HCT116 (cell line): ENCODE measurements at places on chromosomes 1 and 21. TPM values are rescaled to one million over a fixed set of nuclear protein-coding genes. Genes with fewer than 3 reads are reported as not detected.

Gene TENT5C
- total RNA-seq = 1.4 TPM

Gene TRIM58
- not detected for total RNA-seq

Gene RGS4
- total RNA-seq = not detected

Gene SASS6
- total RNA-seq = 13.7 TPM

Gene MTF1
- total RNA-seq = 21.2 TPM

Gene FLG2
- total RNA-seq = not detected

Gene C1orf141
- not detected for total RNA-seq

Gene SIK1
- total RNA-seq = 14.7 TPM

DNA sequence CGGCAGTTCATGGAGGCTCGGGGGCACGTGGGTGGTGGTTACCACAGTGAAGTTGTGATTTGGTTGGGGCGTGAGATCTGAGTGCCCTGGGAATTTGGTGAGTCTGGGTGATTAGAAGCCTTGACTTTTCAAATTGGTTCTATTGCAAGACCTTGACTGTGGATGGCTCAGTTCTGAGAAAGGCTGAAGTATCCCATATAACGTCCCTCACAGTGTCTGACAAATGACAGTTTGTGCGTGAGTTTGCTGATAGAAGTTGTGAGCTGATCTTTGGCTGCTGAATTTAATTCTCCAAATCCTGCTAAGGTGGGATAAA lies 549 bp downstream of the MSH4 start:
- H3K4me1 ChIP-seq = no peaks in the 10 kb centered on the region
- DNase-seq = no peak
- H3K27ac ChIP-seq = no peak overlapping the region

- no peaks in the 10 kb centered on the region for H3K27me3 ChIP-seq
- H3K36me3 ChIP-seq = no peaks in the 10 kb centered on the region
- H3K27ac ChIP-seq = no peak overlapping the region
- DNase-seq = no peak
These were observed 69.4 kb downstream of the TCP10L start for GRCh38 chr21:32515874-32516273.

GRCh38 chr1:176479971-176480370 lies 17.0 kb downstream of the PAPPA2 start:
- H3K27ac ChIP-seq = no peak overlapping the region
- H3K27me3 ChIP-seq = peaks cover 32% of the 10 kb centered on the region
- H3K36me3 ChIP-seq = no peaks in the 10 kb centered on the region
- H3K4me3 ChIP-seq = no peak overlapping the region
- DNase-seq = no peak

GRCh38 chr1:71295350-71295749 lies 214.5 kb upstream of the ZRANB2 start:
- H3K27me3 ChIP-seq = no peaks in the 10 kb centered on the region
- no peak for DNase-seq
- no peak overlapping the region for H3K27ac ChIP-seq
- H3K36me3 ChIP-seq = no peaks in the 10 kb centered on the region
- no peaks in the 10 kb centered on the region for H3K4me1 ChIP-seq
- H3K4me3 ChIP-seq = no peak overlapping the region

DNA sequence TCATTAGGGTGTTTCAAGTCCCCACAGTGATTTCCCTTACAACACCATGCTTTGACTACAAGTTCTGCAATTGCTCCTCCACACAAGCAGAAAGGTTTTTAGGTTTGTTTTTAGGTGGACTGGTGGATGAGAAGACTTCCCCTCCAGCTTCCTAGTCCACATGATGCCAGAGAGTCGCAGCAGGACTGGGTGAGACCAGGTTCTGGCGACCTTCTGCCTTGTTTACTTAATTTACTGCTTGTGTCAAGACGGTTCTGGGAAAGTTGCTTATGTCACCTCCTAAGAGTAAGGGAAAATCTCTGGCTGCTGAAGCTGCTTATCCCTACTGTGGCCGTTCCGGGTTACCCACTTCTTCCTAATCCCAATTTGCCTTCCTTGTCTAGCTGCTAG lies 76.4 kb downstream of the GLUL start:
- H3K4me3 ChIP-seq = no peak overlapping the region
- no peaks in the 10 kb centered on the region for H3K36me3 ChIP-seq

DNA sequence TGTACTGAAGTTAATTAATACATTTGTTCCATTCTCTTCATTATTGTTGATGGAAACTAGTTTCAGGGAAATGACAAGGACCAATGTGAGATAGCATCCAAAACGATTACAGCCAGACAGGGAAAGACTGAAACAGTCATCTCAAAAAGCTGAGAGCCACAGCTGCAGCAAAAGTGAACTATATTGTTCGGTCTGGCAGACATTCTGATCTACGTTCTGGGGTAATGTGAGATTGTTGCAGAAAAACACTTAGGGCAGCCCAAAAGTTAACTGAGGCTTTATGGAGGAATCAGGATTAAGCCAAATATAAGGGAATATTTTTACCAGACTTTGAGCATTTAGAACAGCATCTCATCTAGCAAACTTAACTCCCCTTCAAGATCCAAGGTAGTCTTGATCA lies 112.9 kb downstream of the LRRC40 start:
- no peak for DNase-seq
- no peaks in the 10 kb centered on the region for H3K4me1 ChIP-seq
- H3K4me3 ChIP-seq = no peak overlapping the region
- no peak overlapping the region for H3K27ac ChIP-seq
- H3K36me3 ChIP-seq = no peaks in the 10 kb centered on the region

DNA sequence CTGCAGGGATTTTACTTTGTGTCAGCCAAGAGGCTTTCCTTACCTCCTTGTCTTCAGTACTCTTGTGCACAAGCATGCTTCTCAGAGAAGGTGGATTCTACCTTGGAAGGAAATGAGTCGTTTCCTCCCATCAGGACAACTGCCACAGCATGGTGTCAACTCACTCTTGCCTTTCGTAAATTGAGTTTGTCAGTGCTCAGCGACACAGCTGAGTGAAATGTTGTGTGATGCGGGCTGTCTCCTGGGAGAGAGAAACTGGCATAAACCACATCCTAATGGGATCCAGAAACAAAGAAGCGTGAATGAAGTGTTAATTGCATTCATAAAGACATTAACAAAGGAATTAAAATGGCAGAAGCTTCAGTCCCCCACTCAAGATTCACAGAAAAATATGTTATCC lies 51.5 kb upstream of the SLC22A15 start:
- peaks cover 5% of the 10 kb centered on the region for H3K4me1 ChIP-seq
- H3K27ac ChIP-seq = no peak overlapping the region
- H3K27me3 ChIP-seq = no peaks in the 10 kb centered on the region
- no peaks in the 10 kb centered on the region for H3K36me3 ChIP-seq

DNA sequence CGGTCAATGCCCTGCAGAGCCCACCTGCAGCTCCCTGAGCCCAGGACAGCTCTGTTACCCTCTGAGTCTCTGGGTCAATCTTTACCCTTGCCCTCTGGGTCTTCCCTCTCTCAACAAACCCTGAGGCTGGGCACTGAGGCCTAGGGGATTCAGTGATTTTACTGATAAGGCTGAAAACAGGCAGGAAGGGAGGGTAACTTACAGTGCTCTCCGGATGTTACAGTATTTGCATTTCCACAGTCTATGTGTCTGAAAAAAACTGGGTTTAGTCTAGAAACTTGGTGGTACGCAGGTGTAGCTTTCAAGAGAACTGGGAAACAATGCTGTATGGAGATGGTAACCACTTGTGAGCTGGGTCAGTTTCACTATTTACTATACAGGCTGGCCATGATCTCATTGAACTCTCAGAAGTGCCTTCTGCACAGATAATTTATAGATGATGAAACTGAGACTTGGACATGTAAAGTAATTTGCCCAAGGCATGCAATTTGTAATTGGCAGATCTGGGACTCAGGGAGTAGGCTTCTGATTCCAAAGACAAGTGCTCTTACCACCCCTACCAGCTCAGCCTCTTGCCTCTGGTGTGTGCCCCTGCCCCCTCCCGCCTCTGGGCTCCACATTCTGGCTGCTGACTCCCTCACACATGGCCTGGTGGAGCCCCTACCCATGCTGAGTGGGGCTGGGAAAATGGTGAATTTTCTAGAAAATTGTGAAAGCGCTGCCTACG lies 48.8 kb downstream of the TENT5C start:
- DNase-seq = no peak
- H3K4me3 ChIP-seq = no peak overlapping the region
- H3K27me3 ChIP-seq = no peaks in the 10 kb centered on the region
- H3K27ac ChIP-seq = no peak overlapping the region
- peaks cover 10% of the 10 kb centered on the region for H3K4me1 ChIP-seq

- no peak overlapping the region for H3K27ac ChIP-seq
- no peaks in the 10 kb centered on the region for H3K27me3 ChIP-seq
- H3K36me3 ChIP-seq = no peaks in the 10 kb centered on the region
- DNase-seq = no peak
These were observed 346.4 kb upstream of the AJAP1 start for GRCh38 chr1:4307911-4308545.

DNA sequence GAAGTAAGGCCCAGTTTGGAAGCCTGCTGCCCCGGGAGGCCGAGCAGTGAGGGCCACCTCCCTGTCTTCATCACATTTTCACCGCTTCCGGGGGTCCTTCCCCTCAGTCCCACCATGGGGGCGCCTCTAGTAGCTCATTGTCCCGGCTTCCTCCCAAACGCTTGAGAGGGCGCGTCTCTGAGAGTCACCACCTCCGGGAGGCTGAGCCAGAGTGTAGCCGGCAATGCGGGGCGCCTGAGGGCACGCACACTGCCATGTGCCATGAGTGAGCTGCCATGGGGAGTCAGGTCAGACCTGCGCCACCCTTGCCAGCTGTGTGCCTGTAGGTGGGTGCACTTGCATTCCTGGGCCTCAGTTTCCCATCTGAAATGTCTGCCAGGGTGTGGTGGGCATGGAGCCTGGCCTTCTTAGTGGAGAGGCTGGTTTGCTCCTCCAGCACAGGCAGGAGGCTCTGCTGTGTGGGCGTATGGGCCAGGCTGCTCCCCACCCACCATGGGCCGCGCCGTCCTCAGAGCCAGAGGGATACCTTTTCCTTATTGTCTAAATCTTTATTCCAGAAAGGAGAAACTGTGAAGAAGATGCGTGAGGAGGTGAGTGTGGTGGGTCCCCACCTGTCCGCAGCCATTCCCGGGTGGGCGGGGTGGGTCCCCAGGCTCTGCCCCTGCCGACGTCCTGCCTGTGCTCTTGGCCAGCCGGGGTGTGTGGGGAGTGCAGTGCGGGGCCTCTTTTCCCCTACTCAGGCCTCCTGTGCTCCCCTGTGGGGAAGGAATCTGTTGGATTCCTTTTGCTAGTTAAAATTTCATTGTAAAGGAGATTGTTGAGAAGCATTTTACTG lies 81.3 kb upstream of the COL6A1 start:
- H3K4me1 ChIP-seq = no peaks in the 10 kb centered on the region
- H3K27ac ChIP-seq = no peak overlapping the region
- no peaks in the 10 kb centered on the region for H3K36me3 ChIP-seq
- DNase-seq = no peak
- no peaks in the 10 kb centered on the region for H3K27me3 ChIP-seq

DNA sequence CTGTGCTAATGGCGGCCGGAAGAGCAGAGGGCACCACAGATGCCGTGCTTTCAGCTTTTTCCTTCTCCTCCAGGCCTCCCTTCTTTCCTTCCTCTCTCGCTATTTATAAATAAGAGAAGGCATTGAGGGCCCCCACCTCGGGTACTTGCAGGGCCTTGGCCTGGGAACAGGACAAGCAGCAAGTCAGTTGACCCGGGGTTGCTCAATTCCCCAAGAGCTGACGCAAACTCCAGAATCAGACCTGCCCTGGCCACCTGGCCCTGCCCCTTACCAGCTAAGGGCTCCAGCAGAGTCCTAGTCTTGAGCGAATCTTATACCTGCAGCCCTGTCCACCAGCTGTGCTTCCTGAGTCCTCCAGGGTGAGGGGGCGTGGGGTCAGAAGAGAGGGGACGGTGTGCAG lies 13.5 kb downstream of the TNFRSF1B start:
- no peak overlapping the region for H3K4me3 ChIP-seq
- H3K4me1 ChIP-seq = peaks cover 24% of the 10 kb centered on the region
- H3K27me3 ChIP-seq = no peaks in the 10 kb centered on the region
- no peak overlapping the region for H3K27ac ChIP-seq
- no peak for DNase-seq

DNA sequence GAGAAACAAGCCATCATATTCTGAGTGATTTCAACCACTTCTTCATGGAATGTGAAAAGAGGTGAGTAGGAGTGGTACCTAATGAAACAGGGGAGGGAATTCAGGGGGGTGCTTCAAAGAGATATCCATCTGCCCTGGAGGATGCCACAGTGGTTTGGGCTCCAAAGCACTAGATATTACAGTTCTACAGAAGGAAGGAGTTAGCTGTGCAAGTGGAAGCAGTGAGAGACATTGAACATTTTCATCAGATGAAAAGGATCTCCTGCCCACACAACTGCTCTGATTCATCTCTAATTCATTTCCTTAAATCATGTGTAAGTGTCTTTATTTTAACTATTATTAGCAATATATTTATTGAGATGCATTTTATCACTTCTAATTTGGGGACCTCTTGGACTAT lies 2.8 kb upstream of the RGS5 start:
- no peaks in the 10 kb centered on the region for H3K4me1 ChIP-seq
- no peak overlapping the region for H3K27ac ChIP-seq
- H3K36me3 ChIP-seq = no peaks in the 10 kb centered on the region
- no peaks in the 10 kb centered on the region for H3K27me3 ChIP-seq

- no peak overlapping the region for H3K4me3 ChIP-seq
- H3K27me3 ChIP-seq = no peaks in the 10 kb centered on the region
- H3K27ac ChIP-seq = no peak overlapping the region
- no peak for DNase-seq
- H3K36me3 ChIP-seq = no peaks in the 10 kb centered on the region
- H3K4me1 ChIP-seq = peaks cover 26% of the 10 kb centered on the region; the same call in 1 of the 2 replicates
These were observed 13.5 kb downstream of the TNFSF4 start for GRCh38 chr1:173193639-173194038.

- no peaks in the 10 kb centered on the region for H3K27me3 ChIP-seq
- H3K4me1 ChIP-seq = no peaks in the 10 kb centered on the region
- H3K36me3 ChIP-seq = no peaks in the 10 kb centered on the region
- DNase-seq = peak; percentile 32
- no peak overlapping the region for H3K27ac ChIP-seq
- H3K4me3 ChIP-seq = no peak overlapping the region
These were observed 31.9 kb downstream of the MROH9 start for GRCh38 chr1:170967042-170967910.

DNA sequence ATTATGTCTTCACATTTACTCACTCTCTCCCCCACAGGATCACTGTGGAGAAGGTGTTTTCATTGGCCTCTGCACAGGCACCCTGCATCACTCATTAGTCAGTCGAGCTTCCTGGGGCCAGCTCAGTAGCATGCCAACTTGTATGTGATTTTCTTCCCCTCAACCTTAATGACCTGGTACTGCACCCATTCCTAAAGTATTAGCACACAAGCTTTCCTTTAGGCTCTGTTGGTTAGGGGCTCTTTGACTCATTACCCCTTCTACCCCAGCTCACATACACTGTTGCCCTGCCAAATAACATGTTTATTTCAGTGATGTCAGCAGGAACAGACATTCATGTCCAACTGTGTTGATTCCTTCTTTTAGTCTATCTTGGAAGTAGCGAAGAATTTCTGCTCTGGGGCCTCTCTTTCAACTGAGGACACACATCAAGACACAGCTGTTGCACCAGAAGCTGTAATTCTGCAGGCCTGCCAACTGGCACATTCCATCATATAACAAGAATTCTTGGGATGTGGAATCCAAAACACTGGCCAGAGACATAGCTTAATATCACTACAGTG lies 603.5 kb upstream of the ADAMTS5 start:
- H3K4me1 ChIP-seq = no peaks in the 10 kb centered on the region
- no peaks in the 10 kb centered on the region for H3K27me3 ChIP-seq
- no peak overlapping the region for H3K4me3 ChIP-seq
- no peaks in the 10 kb centered on the region for H3K36me3 ChIP-seq
